Activated CD4-positive, alpha-beta T cell treated with anti-CD3 and anti-CD28 coated beads, Interleukin-2, amount 10 ng/mL, durations not matched to agents 7 days and 5 days (primary cell): ENCODE measurements at places on chromosomes 6 and 20. TPM values are rescaled to one million over a fixed set of nuclear protein-coding genes. Genes with fewer than 3 reads are reported as not detected.

- DNase-seq: no peak
Measured at GRCh38 chr6:50202766-50203165, 153.0 kb upstream of the DEFB112 start.

- DNase-seq: peak; percentile 24
Measured at GRCh38 chr6:93423542-93423941, 4.2 kb upstream of the EPHA7 start.

Gene FOXF2
- not detected for total RNA-seq

DNA sequence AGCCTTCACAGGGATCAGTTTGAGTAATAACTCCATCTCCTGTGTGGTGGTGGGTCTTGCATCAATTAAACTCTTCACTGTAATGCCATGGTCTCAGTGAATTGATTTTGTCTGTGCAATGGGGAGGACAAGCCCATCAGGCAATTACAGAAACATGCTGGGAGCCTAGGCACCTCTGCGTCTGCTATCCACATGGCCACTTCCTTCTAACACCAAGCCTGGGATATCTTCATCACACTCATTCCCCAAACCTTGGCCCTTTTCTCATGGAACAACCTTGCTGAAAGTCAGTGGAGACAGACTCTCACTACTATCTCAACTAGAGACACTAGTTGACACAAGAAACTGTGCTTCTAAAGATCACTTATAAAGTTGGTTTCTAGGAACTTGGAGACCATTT lies 210.1 kb upstream of the SHLD1 start:
- DNase-seq: no peak

GRCh38 chr6:155121699-155122098 lies 126.6 kb downstream of the TIAM2 start:
- DNase-seq: no peak

GRCh38 chr20:7836076-7836475 lies 104.2 kb downstream of the HAO1 start:
- no peak for DNase-seq

Gene TREML1
- not detected for total RNA-seq

- DNase-seq: no peak
Measured at GRCh38 chr20:2816583-2817340, 598 bp downstream of the TMEM239 start.

- no peak for DNase-seq
Measured at GRCh38 chr6:111858347-111858746, 14.9 kb downstream of the FYN start.

DNA sequence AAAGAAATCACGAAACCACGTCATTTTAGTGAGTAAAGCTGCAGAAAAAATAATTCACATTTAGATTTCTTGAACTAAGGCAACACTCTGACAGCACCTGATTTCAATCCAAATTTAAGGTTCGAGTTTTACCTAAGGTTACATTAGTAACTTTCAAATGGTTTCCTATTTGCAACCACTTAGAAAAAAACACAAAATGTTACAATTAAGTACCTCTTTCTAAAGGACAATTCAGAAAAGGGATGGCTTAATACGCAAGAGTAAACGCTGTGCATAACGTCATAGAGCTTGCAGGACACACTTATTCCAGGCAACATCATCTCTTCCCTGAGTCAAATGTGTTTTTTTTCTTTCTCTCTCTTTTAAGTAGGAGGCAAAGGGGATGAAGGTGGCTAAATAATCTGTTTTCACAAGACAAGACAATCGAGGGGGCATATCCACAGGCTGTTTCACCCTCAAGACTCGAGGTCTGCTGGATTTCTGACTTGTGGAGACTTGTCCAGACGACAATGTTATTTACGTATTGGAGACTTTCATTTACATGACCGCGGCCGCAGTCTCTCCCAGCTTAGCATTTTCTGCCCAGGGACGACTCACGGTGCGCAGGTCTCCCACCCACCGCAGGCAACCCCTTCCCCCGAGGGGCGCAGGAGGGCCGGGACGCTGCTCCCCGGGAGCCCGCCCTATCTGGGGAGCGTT lies 86.0 kb downstream of the SESN1 start:
- peak; percentile 14 for DNase-seq

GRCh38 chr6:178119-178518 lies 114.2 kb upstream of the DUSP22 start:
- no peak for DNase-seq

GRCh38 chr6:162485464-162485863 lies 242.1 kb downstream of the PRKN start:
- DNase-seq: no peak

DNA sequence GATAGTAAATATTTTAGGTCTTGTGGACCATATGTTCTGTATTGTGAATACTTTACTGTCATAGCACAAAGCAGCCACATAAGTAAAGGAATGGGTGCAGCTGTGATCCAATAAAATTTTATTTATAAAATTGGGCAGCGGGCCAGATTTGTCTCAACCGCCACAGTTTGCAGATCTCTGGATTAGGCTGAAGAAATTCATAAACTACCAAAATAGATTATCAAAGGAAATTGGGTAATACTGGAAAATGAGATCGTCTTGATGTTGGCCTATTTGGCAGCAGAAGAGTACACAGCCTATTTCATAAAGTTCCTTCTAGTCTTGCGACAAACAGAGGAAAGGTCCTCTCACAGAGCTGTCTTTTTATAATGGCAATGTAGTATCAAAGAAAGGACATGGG lies 69.8 kb downstream of the DZANK1 start:
- no peak for DNase-seq

DNA sequence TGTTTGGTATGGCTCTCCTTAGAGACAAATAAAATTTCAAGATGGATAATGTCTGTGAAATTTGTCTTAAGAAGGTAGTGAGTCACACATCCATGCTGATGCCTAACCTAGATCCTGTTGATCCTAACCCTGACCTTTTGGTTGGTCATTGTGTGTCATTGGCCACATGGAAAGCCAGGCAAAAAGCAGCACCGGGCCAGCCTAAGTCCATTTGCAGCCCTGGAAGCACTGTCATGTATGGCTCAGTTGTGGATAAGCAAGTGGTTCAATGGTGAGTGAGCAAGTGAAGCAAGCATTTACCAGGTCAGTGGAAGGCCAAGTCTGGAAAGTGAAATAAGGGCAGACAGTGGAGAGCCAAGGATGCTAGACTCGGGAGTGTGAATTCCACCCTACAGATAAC lies 12.1 kb upstream of the XRN2 start:
- DNase-seq: no peak

Gene ILRUN
- total RNA-seq: 72.0 TPM

GRCh38 chr6:47163536-47163935 lies 121.4 kb upstream of the ADGRF1 start:
- no peak for DNase-seq
